Natural killer cell (primary cell): ENCODE measurements at places on chromosomes 1 and 21. TPM values are rescaled to one million over a fixed set of nuclear protein-coding genes. Genes with fewer than 3 reads are reported as not detected.

Gene TRPM2
- total RNA-seq: 25.2 TPM

Gene OR2T2
- total RNA-seq: not detected

Gene HAPLN2
- total RNA-seq: not detected

Gene KRTAP7-1
- total RNA-seq: not detected

Gene C4BPB
- not detected for total RNA-seq

Gene FLG
- total RNA-seq: not detected

Gene GNPAT
- total RNA-seq: 29.3 TPM
